Gastrocnemius medialis (tissue), 4 donors: ENCODE measurements at places on chromosomes 3 and 15.

DNA sequence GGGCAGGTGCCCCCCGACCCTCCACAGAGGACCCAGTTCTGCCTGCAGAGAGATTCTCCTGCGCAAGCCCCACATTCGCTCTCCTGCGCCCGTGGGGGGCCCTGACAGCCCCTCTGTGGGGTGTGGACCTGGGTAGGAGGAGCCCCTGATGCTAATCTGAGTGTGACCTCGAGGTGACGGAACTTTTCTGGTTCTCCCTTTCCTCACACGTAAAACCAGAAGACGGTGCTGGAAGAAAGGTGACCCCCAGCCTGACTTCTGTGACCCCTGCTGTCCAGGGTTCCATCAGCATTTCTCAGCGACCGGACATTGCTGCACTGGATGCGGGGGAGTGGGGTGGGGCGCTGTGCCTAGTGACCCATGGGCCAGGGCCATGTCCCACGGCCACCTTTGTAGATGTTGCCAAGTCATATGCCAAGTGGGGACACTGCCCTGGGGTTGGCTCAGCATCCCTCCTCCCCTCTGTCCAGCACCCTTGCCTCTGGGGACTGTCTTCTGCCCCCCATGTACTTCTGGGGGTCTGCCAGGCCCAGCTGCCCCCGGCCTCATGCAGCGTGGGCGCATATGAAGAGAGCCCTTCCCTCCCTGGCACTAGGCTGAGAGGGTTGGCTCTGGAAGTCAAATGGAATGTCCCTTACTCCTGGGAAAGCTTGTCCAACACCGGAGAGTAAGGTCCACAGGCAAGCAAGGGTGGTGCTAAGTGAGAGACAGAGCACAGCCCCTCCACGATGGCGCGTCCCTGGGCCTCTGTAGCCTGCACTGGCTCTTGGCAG, 129.1 kb upstream of the MEF2A start:
- DNase-seq, result no peak

GRCh38 chr3:150469931-150470740, 62.0 kb downstream of the TSC22D2 start:
- no peak for DNase-seq

DNA sequence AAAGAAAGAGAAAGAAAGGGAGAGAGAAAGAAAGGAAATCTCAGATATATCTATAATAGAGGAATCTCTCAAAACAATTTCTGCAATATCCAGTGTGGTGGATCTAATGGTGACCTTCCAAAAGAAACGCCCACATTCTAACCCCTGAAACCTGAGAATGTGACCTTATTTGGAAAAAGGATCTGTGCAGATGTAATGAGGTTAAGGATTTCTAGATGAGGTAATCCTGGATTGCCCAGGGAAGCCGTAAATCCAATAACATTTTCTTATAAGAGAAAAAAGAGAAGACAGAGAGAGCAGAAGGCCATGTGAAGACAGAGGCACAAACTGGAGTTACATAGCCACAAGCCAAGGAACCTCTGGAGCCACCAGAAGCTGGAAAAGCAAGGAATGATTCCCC, 307.6 kb downstream of the ZBTB20 start:
- DNase-seq, result no peak

DNA sequence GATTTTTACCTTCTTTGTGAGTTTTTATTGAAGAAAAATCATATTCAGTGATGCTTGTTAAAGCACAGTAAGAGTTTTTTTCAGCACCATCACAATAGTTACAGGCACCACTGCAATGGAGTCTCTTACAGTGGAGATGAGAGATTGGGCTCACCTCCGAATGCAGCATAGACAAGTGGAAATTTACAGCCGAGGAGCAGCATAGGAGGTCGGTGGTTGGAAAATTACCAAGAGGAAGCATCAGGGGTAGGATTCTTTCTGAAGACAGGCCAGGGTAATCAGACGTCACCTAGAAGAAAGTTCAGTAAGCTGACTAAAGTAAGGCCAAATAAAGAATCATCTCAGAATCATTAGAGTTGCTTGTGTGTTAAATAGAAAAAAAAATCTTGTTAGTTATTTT, 491.6 kb downstream of the RBMS3 start:
- no peak for DNase-seq

DNA sequence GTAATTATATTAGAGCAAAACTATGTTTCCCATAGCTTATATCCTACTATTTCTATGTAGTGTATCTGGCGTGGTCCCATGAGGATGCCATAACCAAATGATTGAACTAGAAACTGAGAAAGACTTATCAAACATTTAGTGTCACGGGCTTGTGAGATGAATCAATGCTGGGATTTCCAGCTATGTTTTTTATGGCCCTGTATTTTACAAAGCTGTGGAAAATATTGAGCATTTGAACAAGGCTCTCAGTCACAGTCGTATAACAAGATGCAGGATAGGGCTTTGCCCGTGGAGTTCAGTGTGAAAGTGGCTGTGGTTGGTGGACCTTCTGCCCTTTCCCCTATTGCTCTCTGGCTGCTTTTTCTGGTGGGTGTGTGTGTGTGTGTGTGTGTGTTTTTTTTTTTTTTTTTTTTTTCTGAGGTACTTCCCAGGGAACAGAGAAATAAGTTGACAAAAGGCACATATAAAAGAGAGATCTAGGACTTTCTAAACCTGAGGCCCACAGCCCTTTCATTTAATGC, 60.7 kb downstream of the CACNA1D start:
- DNase-seq, result no peak

- DNase-seq, result no peak
Measured at GRCh38 chr3:46957092-46957820, 19.3 kb downstream of the CCDC12 start.

DNA sequence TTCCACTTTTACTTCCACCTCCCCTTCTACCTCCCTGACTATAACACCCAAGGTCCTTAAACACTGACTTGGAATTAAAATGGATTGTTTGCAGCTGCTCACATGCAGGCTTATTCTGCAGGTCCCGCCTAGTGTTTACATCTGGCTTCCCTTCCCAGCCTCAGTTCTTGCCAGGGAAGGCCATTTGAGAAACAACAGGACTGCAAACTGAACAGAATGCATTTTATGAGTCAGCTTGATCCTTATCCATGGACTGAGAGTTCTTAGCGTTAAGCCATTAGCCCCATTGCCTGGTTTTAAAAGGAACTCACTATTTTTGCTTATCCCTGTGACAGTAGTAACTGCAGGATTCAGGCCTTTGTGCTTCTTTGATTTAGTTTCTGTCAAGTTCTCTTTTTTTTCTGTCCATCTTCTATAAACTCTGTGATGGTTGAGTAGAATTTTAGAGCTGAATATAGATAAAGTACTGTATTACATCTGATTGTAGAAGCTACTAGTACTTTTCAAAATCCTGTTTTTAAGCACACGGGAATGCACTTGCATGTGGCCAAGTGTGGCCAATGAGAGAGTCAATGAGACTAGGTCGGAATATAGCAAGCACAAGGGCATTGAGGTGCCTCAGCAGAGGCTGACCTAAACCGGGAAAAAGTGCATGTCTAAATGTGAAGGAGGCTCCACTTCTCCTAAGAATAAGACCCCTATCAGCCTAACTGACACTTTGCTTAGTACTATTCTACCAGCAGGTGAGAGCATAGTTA, 106.4 kb downstream of the TUSC7 start:
- DNase-seq, result no peak

GRCh38 chr3:127287840-127288239, at the start of gene PRR20G:
TSS of gene PRR20G (minus strand) at chr3:127288046. CDS start at chr3:127287365, 681 bp downstream.
- no peak for DNase-seq

DNA sequence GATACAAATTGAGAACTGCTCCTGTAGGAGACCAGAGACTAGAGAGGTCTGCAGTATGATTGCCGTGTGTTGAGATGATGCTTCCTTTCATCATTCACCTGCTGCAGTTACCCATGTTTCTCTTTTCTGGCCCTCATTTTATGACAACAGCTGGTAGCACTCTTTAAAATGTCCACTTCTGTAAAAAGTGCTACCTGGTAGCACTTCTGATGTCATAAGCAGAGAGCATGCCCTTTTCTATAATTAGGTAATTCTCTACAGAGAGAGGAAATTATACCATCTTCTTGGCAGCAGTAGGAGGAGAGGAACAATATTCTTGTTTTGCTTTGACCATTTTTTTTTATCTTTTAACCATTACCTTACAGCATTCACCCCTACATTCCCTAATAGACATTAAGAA, 123.8 kb downstream of the PPM1L start:
- DNase-seq, result no peak

DNA sequence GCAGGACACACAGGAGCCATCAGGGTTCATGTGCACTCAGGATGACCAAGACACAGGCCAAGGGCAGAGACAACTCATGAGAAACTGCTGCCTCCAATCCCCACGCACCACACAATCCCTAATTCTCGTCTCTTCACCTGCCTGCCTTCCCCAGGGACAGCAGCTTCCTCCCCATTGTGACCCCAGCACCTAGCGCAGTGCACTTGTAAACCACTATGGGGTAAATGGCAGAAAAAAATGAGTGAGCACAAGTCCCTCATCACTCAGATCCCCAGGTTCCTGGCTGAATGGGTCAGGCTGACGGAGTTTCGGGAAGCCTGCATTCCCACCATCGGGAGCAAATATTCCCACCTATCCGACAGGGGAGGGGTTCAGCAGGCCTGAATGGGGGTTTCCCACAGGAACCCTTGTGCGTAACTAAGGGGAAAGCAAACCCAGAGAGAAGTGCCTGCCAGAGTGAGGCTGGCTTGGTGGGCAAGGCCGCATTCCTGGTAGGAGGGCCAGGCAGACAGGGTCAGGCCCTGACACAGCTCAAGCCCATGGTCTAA, 18.8 kb downstream of the PLXNB1 start:
- no peak for DNase-seq

DNA sequence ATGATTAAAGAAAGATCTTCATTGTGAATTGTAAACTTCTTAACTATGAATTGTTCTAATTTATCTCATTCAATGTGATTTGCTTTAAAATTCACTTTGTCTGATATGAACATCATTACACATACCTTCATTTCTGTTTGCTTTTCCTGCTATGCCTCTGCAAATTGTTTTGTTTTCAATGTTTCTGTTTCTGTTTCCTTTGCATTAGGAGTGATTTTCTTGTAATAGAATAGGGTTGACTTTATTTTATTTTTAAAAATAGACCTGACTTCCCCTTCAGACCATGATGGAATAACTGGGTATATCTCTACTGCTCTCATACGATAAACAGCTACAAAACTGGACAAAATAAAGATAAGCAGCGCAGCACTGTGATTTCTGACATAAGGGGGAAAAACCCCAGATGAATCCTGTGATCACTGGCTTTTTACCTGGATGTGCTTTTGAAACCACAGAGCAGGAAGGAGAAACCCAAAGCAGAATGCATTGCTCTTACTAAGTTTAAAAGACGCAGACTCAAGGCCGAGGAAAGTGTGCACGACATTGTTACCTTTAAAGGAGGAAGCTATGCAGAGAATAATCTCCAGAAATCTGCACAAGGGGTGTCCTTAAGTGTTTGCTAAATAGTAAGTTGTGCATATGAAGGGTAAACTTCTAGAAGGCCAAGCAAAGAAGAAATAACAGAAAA, 420.2 kb downstream of the TBC1D5 start:
- DNase-seq, result no peak

DNA sequence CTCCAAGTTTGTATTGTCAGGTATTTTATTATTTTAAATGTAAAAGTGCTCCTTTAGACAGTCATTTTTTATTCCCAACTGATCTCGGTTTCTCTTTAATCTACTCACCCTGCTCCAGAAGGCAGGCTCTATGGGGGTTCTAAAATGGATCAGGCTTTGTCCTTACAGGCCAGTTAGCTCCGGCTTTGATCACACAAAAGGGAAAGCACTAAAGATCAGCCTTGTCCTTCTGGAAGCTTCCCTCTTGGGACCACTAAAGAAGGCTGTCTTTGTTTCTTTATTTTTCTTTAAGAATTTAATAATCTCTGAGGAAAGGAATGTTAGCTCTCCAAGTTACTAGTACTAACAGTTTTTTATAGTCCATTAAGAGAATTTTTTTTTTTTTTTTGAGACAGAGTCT, 560.5 kb upstream of the ZNF717 start:
- no peak for DNase-seq

DNA sequence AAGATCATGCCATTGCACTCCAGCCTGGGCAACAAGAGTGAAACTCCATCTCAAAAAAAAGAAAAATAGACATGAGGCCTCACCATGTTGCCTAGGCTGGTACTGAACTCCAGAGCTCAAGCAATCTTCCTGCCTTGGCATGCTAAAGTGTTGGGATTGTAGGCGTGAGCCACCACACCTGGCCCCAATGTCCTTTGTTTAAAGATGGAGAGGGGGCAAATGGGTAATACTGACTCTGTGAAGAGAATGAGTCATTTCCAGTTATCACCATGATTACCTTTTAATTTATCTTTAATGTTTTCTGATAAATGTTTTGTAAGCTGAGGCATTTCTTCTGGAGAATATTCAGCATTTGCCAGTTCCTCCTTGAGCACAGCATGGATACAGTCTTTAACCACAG, 2.2 kb downstream of the DYNLT2B start:
- no peak for DNase-seq

- no peak for DNase-seq
Measured at GRCh38 chr15:66033143-66033542, 163.9 kb downstream of the RAB11A start.

DNA sequence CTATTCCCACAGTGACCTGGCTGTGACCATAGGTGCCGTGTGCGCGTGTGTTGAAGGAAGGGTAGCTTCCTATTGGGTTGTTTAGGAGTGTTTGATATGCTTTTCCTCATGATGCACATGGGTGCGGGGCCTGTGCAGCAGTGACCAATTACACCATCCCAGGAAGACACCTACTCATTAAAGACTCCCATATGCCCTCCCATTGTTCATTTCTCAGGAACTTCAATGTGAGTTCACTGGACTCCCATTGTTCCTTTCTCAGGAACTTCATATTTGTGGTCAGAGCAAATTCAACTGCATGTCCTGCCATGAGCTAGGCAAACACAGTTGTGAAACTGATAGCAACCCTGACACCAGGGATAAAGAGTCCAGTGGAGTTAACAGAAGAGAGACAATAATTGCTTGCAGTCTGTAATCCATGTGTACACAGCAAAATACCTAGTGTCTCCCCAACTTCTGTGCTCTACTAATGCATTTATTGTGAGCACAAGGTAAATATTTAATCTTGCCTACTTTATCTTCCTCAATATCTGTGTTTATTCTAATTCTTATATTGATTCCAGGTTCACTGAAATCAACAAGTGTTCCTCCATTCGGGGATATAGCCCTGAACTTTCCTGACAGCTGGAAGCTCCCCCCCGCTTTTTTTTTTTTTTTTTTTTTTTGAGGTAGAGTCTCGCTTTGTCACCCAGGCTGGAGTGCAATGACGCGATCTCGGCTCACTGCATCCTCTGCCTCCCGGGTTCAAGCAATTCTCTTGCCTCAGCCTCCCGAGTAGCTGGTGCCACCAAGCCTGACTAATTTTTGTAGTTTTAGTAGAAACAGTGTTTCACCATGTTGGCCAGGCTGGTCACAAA, 57.5 kb upstream of the GCNT3 start:
- no peak for DNase-seq

GRCh38 chr15:80953953-80954778, 35.5 kb downstream of the MESD start:
- DNase-seq, result no peak

GRCh38 chr3:128619146-128619890, 31.3 kb downstream of the RPN1 start:
- DNase-seq, result no peak
